ENCODE measurements at places on chromosomes 6 and 20. TPM values are rescaled to one million over a fixed set of nuclear protein-coding genes. Genes with fewer than 3 reads are reported as not detected.

Gene TINAG
- total RNA-seq = 0.41 TPM

GRCh38 chr6:152091201-152091600 is 283.7 kb downstream of the ESR1 start:
- no peak for DNase-seq

DNA sequence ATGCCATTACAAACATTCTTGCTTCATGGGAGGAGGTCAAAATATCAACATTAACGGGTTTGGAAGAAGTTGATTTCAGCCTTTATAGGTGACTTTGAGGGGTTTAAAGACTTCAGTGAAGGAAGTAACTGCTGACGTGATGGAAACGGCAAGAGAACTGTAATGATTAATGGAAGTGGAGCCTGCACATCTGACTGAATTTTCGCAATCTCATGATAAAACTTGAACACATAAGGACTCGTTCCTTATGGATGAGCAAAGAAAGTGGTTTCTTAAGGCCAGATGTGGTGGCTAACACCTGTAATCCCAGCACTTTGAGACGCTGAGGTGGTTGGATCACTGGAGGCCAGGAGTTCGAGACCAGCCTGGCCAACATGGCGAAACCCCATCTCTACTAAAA is 226.1 kb downstream of the BCAS1 start:
- DNase-seq = no peak

Gene POPDC3
- total RNA-seq = 56.9 TPM

- no peak for DNase-seq
These were observed 411.9 kb upstream of the SASH1 start for GRCh38 chr6:147930745-147931144.
